Retina (tissue), 1 donor: ENCODE measurements at places on chromosomes 3 and 15.

DNA sequence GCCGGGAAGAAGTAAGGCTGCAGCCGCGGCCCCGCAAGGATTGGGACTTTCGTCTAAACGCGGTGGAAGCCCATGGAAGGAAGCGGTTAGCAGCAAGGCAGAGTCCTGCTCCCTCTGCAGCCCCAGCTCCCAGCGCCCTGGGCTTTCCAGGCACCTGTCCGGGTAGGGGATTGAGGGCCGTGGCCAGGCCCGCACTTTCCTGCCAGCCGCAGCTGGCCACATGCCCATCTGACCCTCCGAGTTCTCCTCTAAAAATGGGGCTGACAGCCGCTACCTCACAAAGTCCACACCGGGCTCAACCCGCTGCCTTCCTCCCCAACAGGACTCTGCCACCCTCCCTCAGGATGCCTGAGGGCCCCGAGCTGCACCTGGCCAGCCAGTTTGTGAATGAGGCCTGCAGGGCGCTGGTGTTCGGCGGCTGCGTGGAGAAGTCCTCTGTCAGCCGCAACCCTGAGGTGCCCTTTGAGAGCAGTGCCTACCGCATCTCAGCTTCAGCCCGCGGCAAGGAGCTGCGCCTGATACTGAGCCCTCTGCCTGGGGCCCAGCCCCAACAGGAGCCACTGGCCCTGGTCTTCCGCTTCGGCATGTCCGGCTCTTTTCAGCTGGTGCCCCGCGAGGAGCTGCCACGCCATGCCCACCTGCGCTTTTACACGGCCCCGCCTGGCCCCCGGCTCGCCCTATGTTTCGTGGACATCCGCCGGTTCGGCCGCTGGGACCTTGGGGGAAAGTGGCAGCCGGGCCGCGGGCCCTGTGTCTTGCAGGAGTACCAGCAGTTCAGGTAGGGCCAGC lies 1.9 kb downstream of the NEIL1 start:
- peak; percentile 69 for DNase-seq

DNA sequence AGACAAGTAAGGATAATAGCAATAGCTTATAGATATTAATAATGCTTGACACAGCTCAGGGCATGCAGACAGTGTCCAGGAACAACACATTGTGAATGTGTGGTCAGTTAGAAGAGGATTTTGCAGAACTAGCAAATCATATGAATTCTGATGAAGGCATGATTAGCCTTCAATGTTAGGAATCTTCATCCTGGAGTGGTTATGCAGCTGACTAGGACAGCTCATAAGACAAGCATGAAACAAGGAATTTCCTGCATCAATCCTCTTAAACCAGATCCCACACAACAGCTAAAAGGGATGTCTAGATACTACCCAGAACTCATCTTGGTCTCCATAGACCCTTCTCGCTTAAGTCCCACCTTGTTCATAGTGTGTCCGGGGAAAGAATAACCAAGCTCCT lies 499.0 kb upstream of the ATP11B start:
- no peak for DNase-seq

DNA sequence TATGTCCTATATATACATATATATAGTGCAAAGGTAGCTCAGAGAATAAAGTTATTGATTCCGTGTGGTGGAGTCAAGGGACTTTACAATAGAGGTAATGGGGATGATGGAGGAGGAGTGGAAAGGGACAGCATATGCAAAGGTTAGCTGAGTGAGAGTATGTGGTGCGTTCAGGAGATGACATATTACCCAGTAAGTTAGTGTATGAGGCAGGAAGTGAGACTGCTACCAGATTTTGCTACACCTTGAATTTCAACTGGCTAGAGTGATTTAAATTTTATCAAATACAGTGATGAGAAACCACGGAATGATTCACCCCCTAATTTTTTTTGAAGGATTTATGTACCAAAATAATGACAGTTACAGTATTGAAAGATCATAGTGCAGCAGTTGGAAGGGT lies 2.8 kb downstream of the ACTL6A start:
- DNase-seq = no peak

DNA sequence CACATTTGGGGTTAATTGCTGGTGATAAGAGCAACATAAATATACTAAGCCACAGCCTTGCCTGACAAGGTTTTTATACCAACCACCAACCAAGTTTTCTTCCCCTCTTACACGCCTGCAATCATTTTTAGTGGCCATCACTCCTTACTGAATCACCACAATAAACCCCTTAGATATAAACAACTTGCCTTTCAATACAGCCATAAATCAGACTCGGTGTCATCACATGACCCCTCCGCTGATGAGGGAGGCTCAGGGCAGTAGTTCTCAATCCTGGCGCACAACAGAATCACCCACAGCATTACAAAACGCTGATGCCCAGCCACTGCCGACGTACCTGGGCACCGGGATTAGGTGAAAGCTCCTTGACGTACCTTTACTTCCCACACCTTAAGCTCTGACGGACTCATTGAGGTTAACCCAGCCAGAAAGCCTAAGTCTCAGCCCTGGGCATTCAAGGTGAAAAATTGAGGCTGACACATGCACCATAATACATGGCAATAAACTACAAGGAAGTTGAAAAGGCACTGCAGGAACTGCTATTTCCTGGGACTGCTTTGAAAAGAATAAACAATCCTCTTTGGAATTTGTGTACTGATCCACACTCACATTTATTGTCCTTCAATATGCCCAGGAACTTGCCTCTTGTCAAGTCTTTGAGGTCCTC lies 17.1 kb downstream of the ADCY5 start:
- no peak for DNase-seq

DNA sequence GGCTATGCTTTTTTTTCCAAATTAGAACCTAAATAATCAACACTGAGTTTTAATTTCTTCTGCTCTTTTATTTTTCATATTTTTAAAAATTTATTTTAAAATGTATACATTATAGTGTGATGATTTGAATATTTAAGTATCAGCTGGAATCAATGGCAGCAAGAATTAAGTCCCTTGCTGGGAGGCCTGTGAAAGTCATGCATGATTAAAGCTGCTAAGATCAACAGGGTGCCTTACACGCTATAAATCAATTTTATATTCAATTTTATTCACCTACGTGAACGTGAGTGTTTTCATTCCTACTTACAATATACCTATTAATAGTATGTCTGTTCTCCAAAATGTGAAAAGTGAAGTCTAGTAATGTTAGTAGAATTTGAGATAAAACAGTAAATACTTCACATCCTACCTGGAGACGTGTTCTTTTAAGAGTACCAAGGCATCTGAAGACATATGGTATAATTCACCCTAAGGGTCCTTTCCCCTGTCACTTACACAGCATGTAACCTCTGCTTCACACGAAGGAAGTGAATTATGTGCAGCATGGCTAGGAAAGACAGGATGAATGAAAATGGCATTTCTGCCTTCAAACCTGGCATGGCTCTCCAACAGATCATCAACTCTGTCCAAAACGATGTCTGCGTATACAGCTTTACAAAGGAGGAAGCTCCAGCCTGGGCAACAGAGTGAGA lies 640.4 kb upstream of the ROBO1 start:
- DNase-seq = peak; percentile 4

DNA sequence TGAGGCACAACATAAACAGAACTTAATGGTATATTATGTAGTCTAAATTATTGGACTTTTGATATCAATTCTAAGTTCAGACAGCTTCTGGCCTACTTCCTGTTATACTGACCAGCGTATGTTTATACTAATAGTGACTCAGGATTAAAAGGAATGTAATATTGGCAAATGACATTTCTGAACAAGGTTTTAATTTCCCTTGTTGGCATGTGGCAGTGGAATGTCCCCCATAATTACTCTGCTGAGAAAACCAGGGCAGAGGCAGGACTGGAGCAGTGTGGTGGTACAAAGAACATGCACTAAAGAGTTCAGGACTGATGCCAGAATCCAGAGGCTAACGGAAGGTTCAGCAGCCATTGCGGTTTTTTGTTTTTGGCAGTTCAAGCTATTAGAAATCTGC lies 184.0 kb downstream of the KCNAB1 start:
- DNase-seq = no peak

DNA sequence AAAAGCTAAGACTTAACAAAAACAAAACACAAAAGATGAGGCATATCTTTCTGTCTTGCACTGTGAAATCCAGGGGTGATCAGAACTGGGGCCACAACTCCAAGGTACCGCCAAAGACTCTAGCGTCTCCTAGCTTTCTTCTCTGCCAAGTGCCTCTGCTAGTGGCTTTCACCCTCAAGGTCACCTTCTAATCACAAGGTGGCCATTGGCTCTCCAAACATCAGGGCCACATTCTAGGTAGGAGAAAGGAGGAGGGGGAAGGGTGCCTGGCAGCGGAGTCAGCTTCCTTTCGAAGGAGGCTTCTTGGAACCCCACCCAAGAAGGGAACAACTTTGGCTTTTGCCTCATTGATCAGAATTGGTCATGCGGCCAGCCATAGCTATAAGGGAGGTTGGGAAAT lies 168.8 kb upstream of the SMAD3 start:
- no peak for DNase-seq

DNA sequence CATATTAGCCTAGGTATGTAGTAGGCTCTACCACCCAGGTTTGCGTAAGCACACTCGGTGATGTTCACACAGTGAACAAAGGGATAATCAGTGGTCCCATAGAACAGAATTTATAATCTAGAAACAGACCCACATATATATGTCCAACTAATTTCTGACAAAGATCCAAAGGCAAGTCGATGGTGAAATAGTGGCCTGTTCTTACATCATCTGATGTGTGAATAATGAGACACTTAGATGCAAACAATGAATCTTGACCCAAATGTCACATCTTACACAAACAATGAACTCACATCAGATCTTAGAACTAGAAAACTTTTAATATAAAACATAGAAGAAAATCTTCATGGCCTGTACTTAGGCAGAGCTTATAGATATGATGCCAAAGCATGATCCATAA lies 17.6 kb upstream of the TM2D3 start:
- DNase-seq = no peak

GRCh38 chr15:35383506-35383905 lies 162.5 kb downstream of the DPH6 start:
- DNase-seq = no peak

GRCh38 chr3:152266221-152266995 lies 2.3 kb upstream of the MBNL1 start:
- no peak for DNase-seq
